ENCODE measurements at places on chromosomes 5 and 9. TPM values are rescaled to one million over a fixed set of nuclear protein-coding genes. Genes with fewer than 3 reads are reported as not detected.

DNA sequence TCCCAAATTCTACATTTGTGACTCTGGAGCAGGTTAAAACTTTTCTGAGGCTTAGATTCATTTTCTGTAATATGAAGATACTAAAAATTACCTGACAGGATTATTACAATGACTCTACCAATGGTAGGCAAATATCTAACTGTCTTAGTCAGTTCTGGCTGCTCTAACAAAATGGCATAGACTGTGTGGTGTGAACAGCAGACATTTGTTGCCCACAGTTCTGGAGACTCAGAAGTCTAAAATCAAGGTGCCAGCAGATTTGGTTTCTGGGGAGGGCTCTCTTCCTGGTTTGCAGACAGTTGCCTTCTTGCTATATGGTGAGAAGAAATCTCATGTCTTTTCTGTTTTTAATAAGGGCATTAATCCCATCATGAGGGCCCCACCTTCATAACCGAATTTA, 245.1 kb downstream of the MAST4 start:
- no peak for DNase-seq

GRCh38 chr5:107215611-107216010, 455.1 kb downstream of the EFNA5 start:
- no peak for DNase-seq

GRCh38 chr9:105414947-105415661, 32.7 kb upstream of the FSD1L start:
- DNase-seq = no peak

- DNase-seq = no peak
Measured at GRCh38 chr5:96880444-96881164, 4.3 kb downstream of the ERAP2 start.

DNA sequence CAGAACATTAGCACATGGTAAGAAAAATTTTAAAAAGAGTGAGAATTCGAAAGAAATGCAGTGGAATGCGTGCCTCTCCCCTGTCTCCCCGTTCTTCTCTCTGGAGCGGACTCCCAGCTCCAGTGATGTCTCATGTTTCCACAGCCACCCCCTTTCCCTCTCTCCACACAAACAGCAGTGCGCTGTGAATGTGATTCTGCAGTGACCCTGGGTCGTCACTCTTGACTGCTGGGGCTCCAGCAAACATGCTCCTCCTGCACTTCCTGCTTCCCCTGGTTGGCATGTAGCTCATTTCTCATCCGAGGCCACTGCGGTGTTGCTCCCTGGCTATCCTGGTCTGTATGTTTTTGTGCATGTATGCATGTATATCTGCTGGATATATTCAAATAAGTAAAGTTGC, 13.3 kb downstream of the PHF2 start:
- DNase-seq = no peak

DNA sequence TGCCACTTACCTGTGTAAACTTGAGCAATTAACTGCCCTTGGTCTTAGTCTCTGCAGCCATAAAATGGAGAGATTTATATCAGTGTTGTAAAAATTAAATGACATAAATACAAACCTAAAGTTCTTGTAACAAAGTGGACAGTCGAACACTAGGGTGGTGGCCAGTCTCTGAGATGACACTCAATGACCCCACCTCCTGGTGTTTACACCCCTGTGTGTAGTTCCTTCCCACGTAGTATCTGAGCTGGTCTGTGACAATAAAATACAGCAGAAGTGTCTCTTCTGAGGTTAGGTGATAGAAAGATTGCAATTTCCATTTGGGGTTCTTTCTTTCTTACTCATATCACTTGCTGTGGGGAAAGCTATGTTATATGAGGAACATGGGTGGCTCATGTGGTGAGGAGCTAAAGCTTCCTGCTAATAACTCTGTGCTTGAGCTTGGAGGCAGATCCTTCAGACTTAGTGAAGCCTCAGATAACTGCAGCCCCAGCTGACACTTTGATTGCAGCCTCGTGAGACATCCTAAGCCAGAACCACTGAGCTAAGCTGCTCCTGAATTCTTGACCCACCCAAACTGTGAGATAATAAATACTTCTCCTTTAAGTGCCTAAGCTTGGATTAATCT, 173.4 kb upstream of the CHD1 start:
- DNase-seq = no peak

GRCh38 chr5:173493846-173494245, 122.6 kb downstream of the BOD1 start:
- DNase-seq = no peak

DNA sequence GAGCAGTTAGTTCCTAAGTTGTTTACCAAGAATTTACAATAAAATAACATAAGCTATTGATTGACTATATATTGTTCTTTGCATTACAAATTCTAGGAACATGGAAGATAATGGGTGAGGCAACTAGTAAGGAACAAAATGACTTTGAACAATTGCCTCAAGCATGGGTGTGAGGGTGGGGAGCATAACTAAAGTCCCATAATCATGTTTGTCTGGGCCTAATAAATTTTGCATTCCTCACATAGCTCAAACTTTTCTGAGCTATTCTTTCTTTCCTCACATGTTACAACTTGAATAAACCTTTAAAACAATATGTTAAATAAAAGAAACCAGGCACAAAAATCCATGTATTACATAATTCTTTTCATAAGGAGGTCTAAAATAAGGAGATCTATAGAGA, 1066.1 kb downstream of the NR2F1-AS1 start:
- no peak for DNase-seq

Gene WDR55
- 36.3 TPM for total RNA-seq

Gene C5orf52
- total RNA-seq = not detected

Measured in activated naive CD4-positive, alpha-beta T cell treated with anti-CD3 and anti-CD28 coated beads, Interleukin-2, amount 50 U/mL, for 72 hours (primary cell).